ENCODE measurements at places on chromosomes 4 and X. TPM values are rescaled to one million over a fixed set of nuclear protein-coding genes. Genes with fewer than 3 reads are reported as not detected.

- no peak for DNase-seq
Measured at GRCh38 chrX:150573702-150574101, 5.3 kb downstream of the MTM1 start.

Gene HPSE
- total RNA-seq: 1.6 TPM

- DNase-seq: no peak
Measured at GRCh38 chr4:113643505-113643904, 118.0 kb downstream of the CAMK2D start.

Gene SRPX
- total RNA-seq: 2.5 TPM

GRCh38 chr4:101136373-101137370, 210.7 kb downstream of the PPP3CA start:
- no peak for DNase-seq

- DNase-seq: no peak
Measured at GRCh38 chr4:39565878-39566600, 38.8 kb upstream of the UGDH start.

Gene LEF1
- total RNA-seq: 6.9 TPM

Gene HHIP
- total RNA-seq: 0.31 TPM

- DNase-seq: no peak
Measured at GRCh38 chrX:133250184-133251100, 32.3 kb upstream of the TFDP3 start.

Gene PABPC5
- 11.9 TPM for total RNA-seq

Gene SYTL4
- total RNA-seq: 2.3 TPM

Gene GLRB
- 51.5 TPM for total RNA-seq

All from occipital lobe (tissue), 3 donors.